ENCODE measurements at places on chromosomes 4 and X.

GRCh38 chrX:136491832-136492231, 4.1 kb downstream of the BRS3 start:
- DNase-seq: no peak

GRCh38 chr4:1091561-1091995, 21.8 kb downstream of the RNF212 start:
- no peak for DNase-seq

DNA sequence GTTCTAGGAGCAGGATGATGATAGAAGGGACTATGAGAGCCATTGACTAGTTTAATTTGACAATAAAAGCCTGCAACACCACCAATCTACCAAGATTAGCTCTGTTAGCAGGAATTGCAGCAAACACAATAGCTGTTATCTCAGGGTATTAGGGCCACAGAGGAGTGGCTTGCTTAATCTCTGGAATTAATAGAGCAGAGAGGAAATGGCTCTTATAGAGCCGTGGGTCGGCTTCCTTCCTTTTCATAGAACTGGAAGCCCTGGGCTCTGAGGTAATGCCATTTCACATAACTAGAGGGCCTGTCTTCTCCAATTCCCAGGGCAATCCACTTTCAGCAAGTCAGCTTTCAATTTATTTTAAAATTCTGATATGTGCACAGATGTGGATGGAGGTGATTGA, 83.0 kb downstream of the MAMLD1 start:
- DNase-seq: no peak

- DNase-seq: no peak
These were observed 31.9 kb downstream of the EGF start for GRCh38 chr4:109944591-109944990.

DNA sequence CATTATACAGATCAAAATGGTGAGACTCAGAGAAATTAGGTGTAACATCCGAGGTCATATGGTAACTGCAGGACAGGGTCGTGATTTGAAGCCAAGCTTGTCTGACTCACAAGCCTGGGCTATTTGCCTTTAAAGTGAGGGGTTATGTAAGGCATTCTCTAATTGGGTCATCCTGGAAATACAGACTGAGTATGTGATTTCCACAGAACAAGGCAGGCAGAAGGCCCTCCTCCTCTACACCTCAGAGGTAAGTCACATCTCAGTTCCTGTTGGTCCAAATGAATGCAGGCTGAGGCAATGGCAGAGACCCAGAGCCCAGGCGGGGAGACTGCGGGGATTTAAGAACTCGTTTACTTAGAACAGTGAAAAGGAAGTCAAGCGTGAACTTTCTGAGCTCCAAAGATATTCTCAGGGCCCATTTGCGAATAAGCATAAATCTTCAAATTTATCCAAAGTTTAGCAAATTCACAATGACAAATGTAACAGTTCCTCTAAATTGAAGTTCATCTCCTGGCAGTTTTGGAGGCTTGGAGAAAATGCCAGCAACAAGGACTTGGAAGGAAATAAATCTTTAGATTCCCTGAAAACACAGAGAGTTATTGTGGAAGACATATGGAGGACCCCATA, 153.3 kb downstream of the LDB2 start:
- DNase-seq: no peak

GRCh38 chrX:70479247-70479921, 34.7 kb downstream of the DLG3 start:
- no peak for DNase-seq

DNA sequence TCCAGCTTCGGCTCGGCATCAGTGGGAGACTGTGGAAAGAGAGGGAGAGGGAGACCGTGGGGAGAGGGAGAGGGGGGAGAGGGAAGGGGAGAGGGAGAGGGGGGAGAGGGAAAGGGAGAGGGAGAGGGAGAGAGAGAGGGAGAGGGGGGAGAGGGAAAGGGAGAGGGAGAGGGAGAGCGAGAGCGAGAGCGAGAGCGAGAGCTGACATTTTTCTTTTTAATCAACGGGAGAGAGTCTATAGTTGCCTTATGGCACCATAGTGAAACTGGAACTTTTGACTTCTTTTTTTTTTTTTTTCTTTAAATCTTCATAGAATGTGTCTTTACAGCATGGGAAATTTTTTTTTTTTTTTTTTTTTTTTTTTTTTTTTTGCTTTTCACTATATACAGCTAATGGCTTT, 94.7 kb upstream of the NUDT6 start:
- DNase-seq: no peak

DNA sequence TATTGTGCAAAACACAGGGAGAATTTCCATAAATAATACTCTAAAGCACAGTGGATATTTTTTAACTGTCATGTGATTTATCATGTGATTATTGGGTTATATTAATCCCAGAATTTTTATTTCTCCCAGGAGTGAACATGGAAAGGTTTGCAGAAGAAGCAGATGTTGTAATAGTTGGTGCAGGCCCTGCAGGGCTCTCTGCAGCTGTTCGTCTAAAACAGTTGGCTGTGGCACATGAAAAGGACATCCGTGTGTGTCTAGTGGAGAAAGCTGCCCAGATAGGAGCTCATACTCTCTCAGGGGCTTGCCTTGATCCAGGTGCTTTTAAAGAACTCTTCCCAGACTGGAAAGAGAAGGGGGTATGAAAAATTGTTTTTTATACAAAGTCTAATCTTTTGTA, 10.0 kb downstream of the ETFDH start:
- DNase-seq: no peak

- no peak for DNase-seq
These were observed 20.6 kb downstream of the NKX1-1 start for GRCh38 chr4:1385373-1386340.

DNA sequence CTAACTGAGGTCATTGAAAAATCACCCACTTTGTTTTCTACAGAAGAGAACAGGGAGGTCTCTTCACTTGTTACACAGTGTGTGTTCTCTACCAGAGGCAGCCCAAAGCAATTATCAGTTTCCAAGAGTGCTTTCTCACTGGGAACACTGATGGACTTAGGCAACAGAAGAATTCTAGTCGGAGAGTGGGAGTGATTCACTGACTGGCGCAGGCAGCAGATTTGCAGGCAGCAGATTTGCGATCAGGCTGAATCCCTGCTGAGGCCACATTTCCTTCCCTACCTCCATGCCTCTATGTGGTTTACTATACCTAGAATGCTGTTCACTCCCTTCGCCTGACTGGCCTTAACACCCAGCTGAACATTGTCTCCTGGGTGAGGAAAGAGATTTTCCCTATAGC, 6.6 kb downstream of the OCIAD2 start:
- no peak for DNase-seq

DNA sequence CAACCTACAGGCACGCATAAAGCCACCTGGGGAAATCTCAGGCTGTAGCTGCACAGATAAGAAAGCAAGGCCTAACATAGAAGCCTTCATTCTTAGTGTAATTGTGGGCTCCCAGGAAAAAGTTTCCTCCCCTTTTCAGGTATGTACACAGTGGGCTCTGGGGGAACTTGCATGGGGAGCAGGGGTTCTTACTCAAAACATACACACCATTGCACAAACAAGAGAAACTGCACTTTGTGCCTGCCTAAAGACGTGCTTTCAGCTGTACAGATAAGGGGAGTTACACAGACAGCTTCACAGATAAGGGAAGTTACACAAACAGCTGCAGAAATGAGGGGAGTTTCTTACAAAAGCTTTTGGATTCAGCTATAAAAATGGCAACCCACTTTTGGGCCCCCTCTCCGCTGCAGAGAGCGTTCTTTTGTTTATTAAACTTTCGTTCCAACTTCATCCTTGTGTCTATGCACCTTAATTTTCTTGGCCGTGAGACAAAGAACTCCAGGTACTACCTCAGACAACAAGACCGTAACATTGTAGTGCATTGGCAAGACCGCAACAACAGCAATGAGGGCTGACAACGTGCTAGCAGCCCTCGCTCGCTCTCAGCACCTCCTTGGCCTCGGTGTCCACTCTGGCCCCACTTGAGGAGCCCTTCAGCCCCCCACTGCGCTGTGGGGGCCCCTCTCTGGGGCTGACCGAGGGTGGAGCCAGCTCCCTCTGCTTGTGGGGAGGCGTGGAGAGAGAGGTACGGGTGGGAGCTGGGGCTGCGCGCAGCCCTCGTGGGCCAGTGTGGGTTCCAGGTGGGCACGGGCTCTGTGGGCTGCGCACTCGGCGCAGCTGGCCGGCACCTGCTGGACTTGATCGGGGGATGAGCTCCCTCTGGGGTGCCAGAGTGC, 317.5 kb downstream of the RAPGEF2 start:
- no peak for DNase-seq

GRCh38 chr4:70746179-70746839, 24.5 kb downstream of the RUFY3 start:
- DNase-seq: no peak

DNA sequence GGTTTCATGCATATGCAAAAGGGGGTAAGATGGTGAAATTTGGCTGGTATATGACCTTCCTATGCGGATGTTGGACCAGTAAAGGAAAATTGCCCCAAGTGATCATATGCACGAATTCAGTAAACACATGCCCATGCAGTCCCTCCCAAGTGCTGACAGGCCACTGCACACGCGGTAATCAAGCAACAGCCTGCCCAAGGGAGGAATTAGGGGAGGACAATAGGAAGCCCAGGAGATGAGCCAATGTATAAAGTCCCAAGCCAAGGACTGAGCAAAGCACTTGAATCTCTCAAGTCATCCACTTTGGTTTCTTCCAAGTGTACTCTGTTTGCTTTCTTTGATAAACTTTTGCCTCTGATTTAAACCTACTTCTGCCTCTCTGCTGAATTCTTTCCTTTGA, 21.1 kb downstream of the MAGEB16 start:
- DNase-seq: no peak

GRCh38 chrX:30504309-30504708, 73.3 kb downstream of the TASL start:
- no peak for DNase-seq

- DNase-seq: no peak
These were observed 65.3 kb upstream of the FAM120C start for GRCh38 chrX:54248309-54248708.

GRCh38 chrX:133911825-133912495, 73.4 kb downstream of the GPC3 start:
- no peak for DNase-seq
